ENCODE measurements at places on chromosomes 7 and 10.

GRCh38 chr7:127755521-127755920 lies 103.5 kb downstream of the SND1 start:
- DNase-seq: no peak

DNA sequence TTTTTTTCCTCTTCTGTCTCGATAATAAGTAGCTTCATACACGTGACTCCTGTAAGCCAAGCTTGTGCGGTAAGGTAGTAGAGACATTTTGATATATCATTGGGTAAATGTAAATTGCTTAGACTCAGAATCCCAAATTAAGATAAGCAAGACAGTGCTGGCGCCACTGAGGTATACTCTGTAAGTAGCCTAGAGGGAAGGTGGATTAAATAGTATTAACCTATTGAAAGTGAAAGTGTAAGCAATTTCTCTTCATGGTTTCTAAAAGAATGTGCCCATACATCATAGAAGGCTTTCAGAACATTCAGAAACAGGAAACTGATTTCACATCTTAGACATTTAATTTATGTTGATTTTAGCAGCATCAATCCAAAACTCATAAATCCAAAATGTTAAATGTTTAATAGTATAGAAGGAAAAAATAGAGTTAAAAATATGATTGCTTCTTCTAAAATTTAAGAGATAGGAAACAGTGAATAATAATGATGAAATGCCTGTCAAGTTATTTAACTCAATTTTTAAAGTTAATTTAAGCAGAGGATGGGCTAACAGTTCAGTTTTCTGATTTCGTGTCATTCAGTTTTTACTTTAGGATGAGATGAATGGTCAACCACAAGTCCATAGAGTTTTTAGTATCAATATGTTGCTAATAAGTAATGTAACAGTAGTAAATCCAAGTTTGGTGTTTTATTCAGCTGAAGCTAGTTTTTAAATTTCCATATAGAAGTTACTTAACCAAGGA lies 36.8 kb downstream of the LRRC72 start:
- DNase-seq: no peak

- DNase-seq: no peak
Measured at GRCh38 chr10:93420091-93420490, 62.0 kb downstream of the MYOF start.

DNA sequence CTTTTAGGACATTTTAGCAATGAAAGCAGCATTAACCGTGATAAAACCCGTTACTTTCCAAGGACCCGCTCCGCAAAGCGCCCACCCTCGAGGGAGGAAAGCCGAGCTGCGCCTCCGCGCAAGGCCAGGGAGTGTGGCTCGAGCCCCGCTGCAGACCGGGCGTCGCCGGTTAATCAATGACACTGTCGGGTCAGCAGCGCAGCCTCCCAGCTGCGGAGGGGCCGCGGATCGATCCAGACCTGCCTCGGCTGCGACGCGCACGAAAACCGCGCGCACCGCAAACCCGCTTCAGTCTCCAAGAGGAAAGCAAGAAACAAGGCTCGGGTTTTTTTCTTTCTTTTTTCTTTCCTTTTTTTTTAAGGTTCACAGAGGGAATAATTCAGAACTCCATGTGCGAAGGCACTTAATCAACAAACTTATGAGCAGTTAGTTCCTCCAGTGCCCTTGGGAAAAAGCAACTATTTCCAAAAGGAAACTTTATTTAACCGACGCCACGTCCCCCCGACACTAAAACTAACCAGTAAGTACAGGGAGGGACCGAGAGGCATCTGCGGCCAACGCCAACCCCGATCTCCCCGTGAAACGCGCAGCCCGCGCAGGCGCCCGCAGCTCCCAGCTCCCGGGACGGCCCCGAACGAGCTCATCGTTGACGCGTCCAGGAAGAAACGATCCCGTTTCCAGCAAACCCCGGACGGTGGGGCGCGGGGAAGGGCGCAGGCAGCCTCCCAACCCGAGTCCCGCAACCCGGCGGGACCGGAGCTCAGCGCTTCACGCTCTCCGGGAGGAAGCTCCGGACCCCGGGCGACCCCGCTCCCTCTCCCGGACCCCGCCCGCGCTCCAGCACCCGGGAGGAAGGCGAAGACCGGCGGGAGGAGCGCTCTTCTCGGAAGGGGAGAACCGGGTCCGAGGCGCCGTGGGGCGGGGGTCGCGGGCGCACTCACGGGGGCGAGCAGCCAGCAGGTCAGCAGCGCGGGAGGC lies 598 bp downstream of the VIPR2 start:
- no peak for DNase-seq

GRCh38 chr10:31467791-31468535 lies 148.9 kb downstream of the ZEB1 start:
- no peak for DNase-seq

DNA sequence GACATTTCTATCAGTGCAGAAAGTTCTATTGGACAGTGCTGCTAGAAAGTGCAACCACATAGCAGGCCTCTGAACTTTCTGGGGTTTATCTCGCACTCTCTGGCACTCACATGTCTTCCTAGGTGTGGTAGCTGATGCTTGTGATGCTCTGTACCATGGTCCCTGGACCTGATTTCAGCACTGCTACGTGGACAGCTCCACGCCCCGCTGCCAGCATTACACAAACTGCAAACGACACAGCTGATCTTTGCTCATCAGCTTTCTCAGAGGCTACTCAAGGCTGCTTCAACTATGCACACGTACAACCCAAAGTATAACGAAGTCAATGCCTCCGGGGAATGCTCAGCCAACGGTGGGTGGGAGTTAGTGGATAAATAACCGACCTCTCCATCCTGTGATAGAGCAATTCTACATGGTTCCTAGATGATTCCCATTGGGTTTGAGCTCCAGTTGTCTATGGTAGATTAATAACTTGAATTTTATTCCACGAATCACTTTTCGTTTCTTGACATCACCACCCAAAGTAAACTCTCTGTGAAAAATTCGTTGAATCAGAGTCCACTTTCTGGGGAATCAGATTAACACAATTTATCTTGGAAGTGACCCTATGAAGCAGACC lies 302.5 kb downstream of the ACTR3B start:
- DNase-seq: no peak

- DNase-seq: no peak
Measured at GRCh38 chr10:49111320-49111698, 4.0 kb downstream of the VSTM4 start.

DNA sequence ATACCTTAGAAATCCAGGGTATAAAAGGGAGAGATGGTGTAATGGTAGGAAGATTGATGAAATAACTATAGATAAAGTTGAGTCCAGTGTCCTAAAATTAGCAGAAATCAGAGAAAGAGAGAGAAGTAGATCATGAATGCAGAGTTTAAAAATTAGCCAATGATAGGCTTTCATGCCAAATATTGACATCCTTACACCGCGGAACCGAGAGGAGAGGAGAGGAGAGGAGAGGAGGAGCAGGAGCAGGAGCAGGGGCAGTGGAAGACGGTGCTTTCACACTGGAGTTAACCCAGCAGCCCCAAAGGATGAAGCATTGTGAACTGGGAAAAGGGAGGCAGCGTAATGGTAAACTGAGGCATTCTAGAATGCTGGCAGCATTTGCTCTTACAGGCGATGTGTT lies 34.2 kb upstream of the LAMB4 start:
- no peak for DNase-seq

- DNase-seq: no peak
Measured at GRCh38 chr10:130422366-130423324, 286.5 kb downstream of the GLRX3 start.

GRCh38 chr10:127826154-127826725 lies 66.5 kb downstream of the CLRN3 start:
- DNase-seq: no peak

DNA sequence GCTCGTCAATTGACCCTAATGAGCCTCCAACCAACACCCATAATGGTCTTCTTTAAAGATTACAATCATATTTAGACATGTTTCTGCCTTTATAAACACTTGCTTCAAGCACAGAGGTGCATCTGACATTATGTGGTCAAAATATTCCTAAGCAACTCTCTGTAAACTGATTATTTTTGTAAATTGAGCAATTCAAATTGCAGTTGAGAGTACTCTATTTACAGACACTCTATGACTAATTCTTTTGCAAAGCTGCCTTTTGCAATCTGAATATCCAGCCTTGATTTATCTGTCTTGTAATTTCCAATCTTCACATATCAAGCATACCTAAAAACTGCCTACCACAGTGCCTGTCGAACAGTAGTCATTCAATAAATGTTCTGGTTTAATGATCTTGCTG lies 112.0 kb downstream of the PDE1C start:
- no peak for DNase-seq

DNA sequence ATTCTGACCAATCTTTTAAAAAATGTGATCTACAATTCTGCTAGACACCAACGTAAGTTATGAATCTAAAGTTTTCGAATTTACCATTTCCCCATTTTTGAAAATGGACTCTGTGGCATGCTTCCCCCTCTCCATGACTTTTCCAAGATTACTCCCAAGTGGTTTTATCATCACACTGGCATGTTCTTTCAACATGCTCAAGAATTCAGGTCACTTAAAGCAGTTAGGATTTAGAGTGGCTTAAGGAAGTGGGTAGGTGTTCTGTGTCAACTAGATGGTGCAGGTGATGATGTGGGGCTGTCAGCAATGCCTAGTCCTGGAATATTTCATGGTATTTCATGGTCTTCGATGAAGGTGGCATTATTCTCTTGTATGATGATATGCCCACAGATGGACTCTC lies 164.0 kb upstream of the ASAH2 start:
- DNase-seq: no peak

GRCh38 chr10:23198940-23199767 lies 7.0 kb downstream of the PTF1A start:
- no peak for DNase-seq

DNA sequence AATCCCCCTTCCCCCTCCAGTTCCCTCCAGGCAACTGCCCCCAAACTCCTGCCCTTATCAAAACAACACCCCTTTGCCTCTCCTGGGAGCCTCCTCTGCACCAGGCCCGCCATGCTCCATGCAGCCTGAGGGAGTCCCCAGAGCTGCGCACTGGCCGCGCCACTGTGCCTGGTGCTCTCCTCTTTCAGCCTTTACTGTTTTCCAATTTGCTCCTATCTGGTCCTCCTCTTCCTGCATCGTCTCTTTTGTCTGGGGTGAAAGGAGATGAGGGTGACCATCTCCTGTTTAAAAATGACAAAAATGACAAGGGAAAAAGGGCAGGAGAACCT lies 165.8 kb upstream of the ADCY1 start:
- no peak for DNase-seq

- no peak for DNase-seq
Measured at GRCh38 chr7:84231157-84231556, 36.6 kb upstream of the SEMA3A start.

- no peak for DNase-seq
Measured at GRCh38 chr10:102781921-102782557, 38.3 kb downstream of the WBP1L start.
